Hepatocyte (in vitro differentiated cells): ENCODE measurements at places on chromosomes 4 and X. TPM values are rescaled to one million over a fixed set of nuclear protein-coding genes. Genes with fewer than 3 reads are reported as not detected.

DNA sequence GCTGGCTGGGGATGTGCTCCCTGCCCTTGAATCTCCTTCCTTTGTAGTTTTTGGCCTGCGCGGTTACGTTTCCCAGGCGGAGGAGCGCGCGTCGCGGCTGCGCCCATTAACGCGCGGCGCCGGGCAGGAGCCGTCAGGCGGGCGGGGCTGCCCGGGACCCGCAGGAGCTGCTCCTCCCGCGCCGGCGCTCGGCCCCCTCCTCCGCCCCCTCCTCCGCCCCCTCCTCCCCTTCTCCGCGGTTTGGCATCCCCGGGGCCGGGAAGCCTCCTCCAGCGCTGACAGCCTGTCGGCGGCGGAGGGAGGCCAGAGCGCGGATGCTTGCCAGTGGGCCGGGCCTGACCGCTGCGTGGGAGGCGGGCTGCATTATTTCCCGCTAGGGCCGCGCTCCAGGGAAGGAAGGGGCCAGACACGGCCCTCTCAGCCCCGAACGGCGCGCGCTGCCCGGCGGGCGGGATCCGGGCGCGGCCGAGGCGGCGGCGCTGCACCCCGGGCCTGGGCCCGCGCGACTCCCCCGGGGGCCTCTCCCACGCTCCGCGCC is at the start of gene DCLK2:
Gene DCLK2, plus strand, starts transcription at position 405 of the 538 bp plus-strand sequence. CDS start 583 bp downstream, outside the sequence.
- DNase-seq, result peak; percentile 79

GRCh38 chrX:41259516-41259915 is 74.4 kb upstream of the DDX3X start:
- DNase-seq, result no peak

- no peak for DNase-seq
Measured at GRCh38 chr4:74161666-74162450, 3.9 kb downstream of the MTHFD2L start.

GRCh38 chrX:84748965-84749656 is 246.9 kb upstream of the HDX start:
- no peak for DNase-seq

DNA sequence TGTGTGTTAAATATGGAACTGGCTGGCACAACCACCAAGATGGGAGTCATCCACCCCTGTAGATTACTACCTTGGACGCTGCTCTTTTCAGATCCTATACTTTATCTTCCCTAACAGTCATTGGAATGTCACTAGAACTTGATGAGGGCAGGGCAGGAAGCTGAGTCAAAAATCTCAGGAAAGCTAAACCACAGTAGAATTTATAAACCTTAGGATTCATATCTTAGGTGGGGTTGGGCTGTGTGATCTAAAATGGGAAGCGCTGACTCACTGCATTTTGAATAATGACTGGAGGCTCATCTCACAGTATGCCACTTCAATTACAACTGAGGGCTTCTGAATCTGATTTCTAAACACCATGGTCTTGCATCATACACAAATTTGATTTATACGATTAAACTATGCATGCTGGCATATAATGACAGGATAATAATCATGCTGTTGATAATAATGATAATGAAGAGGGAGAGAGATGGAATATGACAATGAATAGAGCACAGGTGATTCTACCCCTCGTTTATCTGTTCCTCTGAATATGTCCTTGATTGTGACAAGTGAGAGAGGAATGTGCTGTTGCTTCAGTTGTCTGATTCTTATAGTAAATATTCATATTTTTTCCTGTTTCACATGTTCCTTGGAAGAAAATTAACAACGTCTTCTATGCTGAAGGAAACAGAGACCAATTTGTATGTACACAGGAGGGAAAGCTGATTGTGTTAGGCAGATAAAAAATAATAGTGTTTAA is 270.3 kb upstream of the HS3ST1 start:
- no peak for DNase-seq

DNA sequence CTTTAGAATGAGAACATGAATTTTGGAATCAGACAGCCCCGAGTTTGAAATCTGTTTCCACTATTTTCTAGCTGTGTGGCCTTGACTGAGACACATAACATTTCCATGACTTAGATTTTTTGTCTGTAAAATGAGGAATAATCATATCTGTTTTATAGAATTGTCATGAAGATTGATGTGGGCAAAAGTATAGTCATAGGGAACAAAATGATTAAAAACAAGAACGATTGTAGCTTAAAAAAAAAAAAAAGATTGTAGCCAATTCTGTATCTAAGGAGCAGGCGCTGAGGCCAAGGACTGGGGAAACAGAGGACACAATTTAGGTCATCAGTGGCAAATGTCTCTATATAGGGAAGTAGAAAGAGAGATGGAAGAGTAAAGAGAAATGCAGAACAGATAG is 201.6 kb upstream of the C1QTNF7 start:
- no peak for DNase-seq

GRCh38 chr4:112167794-112168193 is 22.5 kb downstream of the FAM241A start:
- no peak for DNase-seq

TEX11 gene
- 0.20 TPM in 1 of 2 replicates, not detected in the other for total RNA-seq

PSAPL1 gene
- 4.3 and 5.8 TPM in 2 replicates for total RNA-seq

GRCh38 chrX:149510386-149510785 is 5.3 kb upstream of the IDS start:
- DNase-seq, result no peak

- no peak for DNase-seq
Measured at GRCh38 chr4:40335525-40335894, 377 bp downstream of the CHRNA9 start.

DNA sequence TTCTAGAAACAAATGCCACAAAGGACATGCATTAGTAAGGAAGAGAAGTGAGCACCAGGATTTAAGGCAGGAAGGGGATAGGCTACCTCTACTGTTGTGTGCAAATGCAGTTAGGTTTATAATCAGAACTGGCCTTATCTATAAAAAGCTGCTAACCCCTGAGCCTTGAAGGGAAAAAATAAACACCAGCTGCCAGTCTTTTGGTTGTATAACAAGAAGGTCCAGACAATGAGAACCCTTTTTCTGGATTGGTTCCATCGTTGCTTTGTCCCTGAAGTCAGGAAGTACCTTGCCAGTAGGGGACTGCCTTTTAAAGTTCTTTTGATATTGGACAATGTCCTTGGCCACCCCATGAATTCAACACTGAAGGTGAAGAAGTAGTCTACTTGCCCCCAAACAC is 126.7 kb upstream of the OTUD4 start:
- DNase-seq, result no peak

DNA sequence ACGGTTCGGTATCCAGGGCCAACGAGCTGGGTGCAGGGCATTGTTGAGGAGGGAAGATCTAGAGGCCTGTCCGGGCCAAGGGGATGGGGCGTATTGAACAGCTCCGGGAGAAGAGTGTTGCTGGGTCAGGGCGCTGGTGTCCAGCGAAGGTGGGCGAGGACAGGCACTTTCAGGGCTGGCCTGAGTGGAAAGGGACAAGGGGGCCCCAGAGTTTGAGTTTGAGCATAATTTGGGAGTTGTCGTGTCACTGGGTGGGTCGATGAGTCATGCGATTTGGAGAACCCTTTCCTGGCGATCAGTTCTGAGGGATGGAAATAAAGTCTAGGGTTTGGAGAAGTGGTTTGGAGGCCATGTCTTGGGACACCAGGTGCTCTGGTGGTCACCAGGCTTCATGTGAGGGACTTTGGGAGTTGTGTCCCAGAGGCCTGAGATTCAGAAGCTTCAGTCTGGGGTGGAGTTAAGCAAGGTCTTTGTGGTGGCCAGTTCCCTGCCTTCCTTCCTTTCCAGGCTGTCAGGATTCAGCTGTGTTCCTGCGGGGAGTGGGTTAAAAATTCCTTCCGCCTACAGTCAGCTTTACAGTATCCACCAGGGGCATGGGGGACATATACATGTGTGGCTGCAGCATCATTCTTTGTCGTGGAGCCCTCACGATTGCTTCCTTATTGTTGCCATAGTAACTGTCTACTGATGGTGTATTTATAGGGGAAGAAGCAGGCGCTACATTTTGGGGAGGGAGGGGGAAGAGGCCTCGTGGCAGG is 504 bp downstream of the PRRG3 start:
- no peak for DNase-seq

DNA sequence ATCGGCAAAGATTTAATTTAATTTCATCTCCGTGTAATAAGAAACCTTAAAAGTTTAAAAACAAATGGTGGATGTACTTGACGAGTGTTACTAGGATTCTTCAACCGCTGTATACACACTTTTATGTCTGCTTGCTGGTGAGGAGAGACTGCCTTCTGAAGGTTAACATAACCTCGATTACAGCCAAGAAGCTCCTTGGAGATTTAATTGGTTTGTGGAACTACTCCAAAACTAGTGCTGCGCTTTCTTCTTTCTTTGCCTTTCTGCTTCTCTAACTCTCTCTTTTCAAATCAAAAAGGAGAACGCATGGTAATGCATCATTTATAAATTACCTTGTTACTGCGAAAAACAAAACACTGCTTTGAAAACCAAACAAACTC is 109.0 kb downstream of the ANTXR2 start:
- DNase-seq, result no peak

DNA sequence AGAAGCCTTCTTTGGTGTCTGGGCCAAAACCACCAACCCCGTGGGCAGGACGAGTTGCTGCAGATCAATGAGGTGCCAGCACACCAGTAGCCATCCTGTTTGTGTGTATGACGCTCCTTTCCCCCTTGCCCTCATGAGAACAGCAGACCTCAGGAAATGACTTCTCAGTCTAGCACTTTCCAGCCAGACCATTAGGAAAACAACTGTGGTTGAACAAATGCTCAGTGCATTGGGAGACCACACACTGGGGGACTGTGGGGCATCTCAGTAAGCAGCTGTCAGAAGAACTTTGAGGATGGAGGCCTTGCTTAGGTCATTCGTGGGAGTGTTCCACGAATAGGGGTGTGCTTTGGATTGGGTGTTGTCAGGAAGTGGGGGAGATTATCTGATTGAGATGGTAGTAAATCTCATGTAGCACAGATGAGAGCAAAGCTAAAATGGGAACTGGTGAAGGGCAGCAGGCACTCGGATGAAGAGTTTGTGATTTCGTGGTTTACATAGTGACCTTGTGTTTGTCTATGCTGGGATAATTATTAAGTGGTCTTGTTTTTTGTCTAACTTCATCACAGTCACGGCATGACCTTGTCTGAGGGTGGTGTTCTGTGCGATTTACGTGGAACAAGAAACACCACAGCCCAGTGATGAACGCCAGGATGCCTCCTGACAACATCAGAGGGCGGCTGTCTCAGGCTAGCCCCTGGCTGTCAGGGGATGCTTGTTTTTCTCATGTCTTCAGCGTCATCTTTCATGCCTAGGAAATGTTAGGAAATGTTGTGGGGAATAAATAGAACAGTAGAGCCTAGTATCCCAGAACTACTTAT is 70.1 kb downstream of the USP46 start:
- DNase-seq, result no peak

DNA sequence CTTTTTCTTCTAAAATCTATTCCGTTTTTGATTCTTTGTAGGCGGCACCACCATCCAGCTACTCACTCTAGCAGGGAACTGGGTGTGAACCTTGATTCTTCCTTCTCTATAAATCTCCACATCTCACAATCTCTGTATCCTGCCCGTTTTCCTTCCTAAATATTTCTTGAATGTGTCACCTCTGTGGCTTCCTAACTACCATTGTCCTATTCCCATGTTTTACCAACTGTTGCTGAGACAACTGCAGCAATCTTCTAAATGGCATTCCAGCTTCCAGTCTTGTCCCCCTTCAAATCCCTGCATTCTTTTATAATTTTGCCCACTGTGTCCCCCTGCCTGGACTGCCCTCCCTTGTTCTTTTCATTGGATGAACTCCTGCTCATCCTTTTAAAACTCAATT is 641.3 kb downstream of the RPA4 start:
- DNase-seq, result no peak

LRBA gene
- total RNA-seq, result 69.4 and 71.0 TPM in 2 replicates

BTC gene
- 1.7 and 2.5 TPM in 2 replicates for total RNA-seq

- no peak for DNase-seq
Measured at GRCh38 chrX:130876226-130876625, 26.8 kb downstream of the ENOX2 start.

SMIM31 gene
- total RNA-seq, result 0.43 and 0.44 TPM in 2 replicates

REST gene
- total RNA-seq, result 47.5 and 50.5 TPM in 2 replicates

GLRA2 gene
- 0.08 TPM in 1 of 2 replicates, not detected in the other for total RNA-seq

SNCA gene
- 6.9 and 8.9 TPM in 2 replicates for total RNA-seq

- DNase-seq, result no peak
Measured at GRCh38 chrX:72349190-72349589, 43.5 kb upstream of the CITED1 start.

- peak; percentile 24 for DNase-seq
Measured at GRCh38 chr4:499567-499966, 557 bp downstream of the PIGG start.

GRCh38 chr4:52037689-52038102 is 403 bp downstream of the SGCB start:
- no peak for DNase-seq

MECP2 gene
- 18.1 and 18.3 TPM in 2 replicates for total RNA-seq

GRCh38 chr4:154208424-154208823 is 283.2 kb downstream of the DCHS2 start:
- peak; percentile 7 for DNase-seq

IGBP1 gene
- 61.6 and 72.0 TPM in 2 replicates for total RNA-seq

GRCh38 chrX:41970419-41970818 is 47.1 kb upstream of the CASK start:
- DNase-seq, result no peak

GRCh38 chr4:40180356-40180755 is 16.5 kb upstream of the RHOH start:
- no peak for DNase-seq

DNA sequence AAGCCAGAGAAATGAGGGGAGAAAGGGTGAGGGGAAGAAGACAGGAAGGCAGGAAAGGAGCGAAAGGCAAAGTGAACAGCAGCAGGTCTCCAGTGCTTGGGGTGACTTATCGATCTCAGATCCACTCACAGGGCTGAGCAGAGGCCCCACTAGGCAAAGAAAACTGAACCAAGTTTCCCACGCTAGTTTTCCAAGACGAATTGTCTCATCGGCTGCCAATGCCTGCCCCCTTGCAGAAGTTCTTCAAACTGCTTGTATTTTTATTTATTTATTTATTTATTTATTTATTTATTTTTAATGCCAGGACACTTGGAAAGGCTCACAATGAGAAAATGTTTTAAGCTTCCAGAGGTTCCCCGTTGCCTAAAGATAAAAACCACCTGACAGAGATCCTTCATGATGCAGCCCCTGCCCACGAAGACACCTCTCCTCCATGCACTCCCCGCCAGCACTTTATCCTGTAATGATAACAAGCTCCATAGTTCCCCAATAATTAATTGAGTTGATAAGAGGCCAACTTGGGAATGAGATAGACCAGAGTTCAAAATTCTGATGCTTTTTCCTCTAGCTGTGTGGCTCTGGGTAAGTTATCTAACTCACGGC is 43.2 kb downstream of the QDPR start:
- DNase-seq, result peak; percentile 60

GRCh38 chr4:113040793-113041192 is 8.7 kb upstream of the ANK2 start:
- DNase-seq, result no peak

GRCh38 chrX:111490688-111491087 is 20.8 kb upstream of the SERTM2 start:
- peak; percentile 6 for DNase-seq

DNA sequence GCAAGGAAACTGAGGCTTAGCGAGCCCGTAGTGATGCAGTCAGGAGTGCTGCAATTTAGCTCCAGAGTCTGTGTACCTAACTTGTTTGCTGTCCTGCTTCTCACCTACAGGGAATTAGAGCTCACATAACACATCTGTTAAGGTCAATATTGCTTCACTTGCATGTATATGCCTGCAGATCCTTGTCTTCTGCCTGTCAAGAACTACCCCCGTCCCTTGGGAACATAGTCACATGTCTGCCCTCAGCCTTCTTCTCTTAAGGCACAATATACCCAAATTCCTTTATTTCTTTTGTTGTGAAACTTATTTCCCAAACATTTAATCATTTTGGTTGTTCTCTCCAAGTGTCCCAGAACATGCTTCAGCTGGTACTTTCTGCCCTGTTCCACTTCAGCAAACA is 103.3 kb upstream of the LEF1 start:
- DNase-seq, result peak; percentile 5
